ENCODE measurements at places on chromosomes 6 and 20.

DNA sequence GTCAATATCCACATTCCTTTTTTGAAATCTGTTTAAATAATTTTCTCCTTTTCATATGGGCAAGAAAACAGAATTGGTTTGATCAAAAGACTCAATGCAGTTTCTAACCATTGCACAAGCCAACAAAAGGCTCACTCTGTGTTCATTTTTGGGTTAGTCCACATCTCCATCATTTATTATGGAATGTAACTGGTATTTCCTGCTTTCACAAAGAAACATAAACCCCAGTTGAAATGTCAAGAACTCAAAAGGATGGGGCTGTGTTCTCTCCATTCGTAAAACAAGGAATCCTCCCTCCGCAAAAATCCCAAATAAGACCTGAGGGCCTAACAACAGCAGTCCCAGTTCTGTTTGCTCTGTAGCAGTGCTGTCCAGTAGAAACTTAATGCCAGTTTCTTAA is 420.9 kb downstream of the GJA1 start:
- no peak for DNase-seq

- DNase-seq = no peak
Observed at GRCh38 chr20:15703171-15703911, 869.9 kb downstream of the KIF16B start.

GRCh38 chr6:51842061-51842803 is 245.2 kb downstream of the PKHD1 start:
- DNase-seq = no peak

- no peak for DNase-seq
Observed at GRCh38 chr20:21074605-21075336, 31.4 kb downstream of the LINC00237 start.

DNA sequence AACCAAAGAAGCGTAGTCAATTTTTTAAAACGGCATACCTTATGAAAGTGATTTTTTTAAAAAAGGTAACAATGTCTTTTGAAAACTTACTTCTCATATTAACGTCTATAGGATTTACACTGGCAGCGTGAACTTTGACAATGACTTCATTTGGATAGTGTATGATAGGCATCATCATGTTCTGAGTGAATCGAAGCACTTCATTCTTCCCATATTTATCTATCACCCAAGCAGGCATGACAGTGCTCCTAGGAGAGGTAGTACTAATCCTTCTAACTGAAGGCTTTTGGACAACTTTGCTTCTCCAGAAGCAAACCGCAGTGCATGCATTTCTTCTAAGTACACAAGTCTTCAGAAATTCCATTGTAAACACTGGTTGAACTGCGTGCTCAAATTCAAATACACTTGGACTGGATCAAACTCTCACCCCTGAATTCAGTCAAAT is 618 bp downstream of the RTN4IP1 start:
- DNase-seq = no peak

- DNase-seq = no peak
Observed at GRCh38 chr6:112253498-112253840, 898 bp downstream of the LAMA4 start.

DNA sequence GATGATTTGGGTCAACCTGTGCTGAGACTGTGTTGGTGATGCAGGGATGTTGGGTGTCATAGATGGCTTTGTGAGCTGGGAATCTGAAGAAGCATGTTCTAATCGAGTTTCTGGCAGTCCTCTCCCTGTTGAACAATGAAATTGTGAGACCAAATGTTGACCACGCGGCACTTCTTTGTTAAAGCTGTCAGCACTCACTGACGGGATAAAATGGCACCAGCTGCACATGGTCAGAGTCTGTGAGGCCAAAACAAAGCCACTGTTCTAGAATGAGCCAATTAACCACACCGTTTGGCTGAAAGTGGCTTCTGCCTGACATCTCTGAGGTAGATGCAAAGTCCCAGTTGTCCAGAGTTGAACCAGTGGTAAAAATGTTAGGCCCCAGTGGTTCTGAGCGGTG is 562.2 kb downstream of the KIF16B start:
- DNase-seq = no peak

DNA sequence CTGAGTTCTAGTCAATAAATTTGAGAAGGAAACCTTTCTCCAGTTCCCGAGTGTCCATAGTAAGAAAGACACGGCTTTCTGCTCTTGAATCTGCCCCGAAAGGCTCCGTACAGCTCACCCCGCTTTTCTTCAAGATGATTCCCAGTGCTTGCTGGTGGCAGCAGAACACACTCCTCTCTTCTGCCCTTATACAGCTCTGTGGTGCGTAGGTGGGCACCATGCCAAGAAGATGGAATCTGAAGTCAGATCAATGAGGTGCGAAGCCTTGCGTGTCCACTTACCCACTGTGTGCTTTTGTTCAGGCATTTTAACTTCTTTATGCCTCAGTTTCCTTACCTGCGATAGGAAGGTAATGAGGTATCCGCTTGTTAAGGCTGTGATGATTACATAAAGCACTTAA is 142.2 kb downstream of the WDR27 start:
- DNase-seq = no peak

- no peak for DNase-seq
Observed at GRCh38 chr6:2502998-2503674, 247.6 kb downstream of the MYLK4 start.

All from NCI-H1092 (cell line).